HL-60 (cell line): ENCODE measurements at places on chromosomes 16 and 17.

DNA sequence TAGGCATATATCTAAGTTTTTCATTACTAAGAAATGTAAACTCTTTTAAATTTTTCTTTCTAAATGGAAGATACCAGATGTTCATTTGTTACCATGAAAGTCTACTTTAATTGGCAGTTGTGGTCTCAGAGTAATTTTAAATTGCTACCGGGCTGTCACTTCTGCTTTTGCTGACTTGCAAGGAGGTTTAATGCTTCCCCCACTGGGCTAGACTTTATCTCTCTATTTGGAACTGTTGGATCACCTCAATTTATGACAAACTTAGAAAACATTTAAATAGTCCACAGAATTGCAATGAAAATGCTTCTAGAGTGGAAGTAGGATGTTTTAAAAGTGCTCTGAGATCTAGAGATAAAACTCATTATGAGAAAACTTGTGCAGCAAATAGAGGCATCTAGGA is 479.8 kb upstream of the GOT2 start:
- peak; percentile 14 for DNase-seq

DNA sequence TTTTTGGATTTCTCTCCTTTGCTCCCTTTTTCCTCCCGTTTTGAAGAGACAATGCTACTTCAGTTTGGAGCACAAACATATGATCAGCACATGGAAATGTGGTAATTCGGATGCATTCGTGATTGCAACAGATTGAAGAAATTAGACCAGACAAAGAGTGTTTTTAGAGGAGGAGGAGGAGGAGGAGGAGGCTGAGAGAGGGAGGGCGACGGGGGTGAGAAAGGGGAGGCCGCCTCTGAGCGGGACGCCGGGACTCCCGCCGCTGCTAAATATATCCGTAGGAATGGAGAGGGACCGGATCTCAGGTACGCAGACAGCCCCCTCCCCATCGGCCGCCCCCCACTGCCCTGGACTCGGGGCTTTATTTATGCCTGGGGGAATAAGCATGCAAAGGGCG is 179.3 kb downstream of the SEC14L1 start:
- peak; percentile 81 for DNase-seq

GRCh38 chr16:85461022-85461813 is 151.9 kb upstream of the GSE1 start:
- peak; percentile 40 for DNase-seq

- DNase-seq, result peak; percentile 29
These were observed 61.6 kb downstream of the RGS9 start for GRCh38 chr17:65198653-65199382.

DNA sequence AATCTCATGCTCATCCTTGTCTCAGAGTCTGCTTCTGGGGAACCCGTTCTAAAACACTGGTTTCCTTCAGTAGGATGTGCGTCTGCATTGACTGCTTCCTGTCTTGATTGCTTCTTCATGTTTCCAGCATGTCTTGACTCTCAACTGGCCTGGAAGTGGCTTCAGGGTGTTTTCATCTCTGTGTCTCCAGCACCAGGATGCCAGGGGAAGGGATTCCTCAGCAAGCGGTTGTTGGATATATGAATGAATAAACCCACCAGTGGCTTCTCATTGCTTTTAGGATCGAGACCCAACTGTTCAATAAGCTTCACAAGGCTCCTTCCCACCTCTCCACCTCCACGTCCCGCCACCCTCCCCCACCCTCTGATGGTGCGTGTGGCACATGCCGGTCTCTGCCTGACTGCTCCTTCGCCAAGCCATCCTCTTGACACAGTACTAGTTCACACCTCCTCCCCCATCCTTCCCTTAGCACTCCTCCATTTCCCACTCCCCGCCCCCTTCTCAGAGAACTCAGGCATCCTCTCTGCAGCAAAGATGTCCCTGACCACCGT is 14.1 kb upstream of the TNS4 start:
- DNase-seq, result no peak

DNA sequence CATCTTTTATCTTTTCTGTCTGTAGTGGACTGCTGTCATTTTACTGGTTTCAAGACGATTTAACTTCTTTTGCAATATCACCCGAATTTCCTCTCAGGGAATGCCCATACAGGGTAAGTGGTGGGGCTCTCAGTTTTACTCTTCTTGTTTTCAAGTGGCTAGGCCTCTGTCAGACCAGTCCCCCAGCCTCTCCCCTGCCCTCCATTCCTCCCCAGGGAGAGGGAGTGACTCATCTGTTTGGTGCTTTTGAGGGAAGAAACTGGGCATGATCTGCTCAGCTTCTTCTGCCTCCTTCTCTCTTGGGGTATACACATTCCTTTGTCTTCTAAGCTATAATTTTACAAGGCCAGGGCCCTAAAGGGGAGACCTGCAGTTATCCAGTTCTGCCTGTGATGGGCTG is 332.0 kb downstream of the CBLN1 start:
- DNase-seq, result no peak

DNA sequence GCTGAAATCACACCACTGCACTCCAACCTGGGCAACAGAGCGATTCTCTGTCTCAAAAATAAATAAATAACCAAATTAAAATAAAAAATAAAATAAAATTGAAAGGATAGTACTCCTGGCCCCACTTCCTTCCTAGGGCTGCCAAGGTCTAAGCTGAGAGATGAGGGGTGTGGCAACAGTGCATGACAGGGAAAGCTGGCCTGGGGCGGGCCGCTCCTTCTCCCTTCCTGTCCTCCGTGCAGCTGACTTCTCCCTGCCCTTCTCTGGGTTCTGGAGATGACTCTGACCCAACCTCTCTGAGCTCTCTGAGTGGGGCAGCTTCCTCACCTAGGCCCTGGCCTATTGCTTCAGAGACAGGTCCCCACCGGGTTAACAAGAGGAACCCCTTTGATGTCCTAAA is 8.7 kb upstream of the SLC25A39 start:
- no peak for DNase-seq

DNA sequence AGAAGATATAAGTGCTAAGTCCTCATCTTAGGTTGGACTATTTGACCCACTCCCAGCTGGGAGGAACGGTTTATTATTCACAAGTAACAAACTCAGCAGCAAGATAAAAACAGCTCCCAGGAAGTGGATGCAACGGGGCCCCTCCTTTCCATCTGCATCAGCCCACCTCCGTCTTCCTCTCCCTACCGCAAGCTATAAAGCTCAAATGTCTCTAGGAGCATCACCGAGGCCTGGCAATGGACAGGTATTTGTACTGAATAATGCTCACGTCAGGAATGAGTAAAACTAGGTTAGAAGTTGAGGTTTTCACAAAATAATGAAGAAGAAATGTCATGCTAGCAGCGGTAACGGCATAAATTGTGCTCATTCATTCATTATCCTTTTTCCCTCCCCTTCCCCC is 408.7 kb upstream of the PSMD7 start:
- no peak for DNase-seq

GRCh38 chr17:18270046-18270931 is 9.8 kb downstream of the MIEF2 start:
- DNase-seq, result no peak

- DNase-seq, result no peak
These were observed 232.3 kb upstream of the NLRP1 start for GRCh38 chr17:5816491-5817070.

DNA sequence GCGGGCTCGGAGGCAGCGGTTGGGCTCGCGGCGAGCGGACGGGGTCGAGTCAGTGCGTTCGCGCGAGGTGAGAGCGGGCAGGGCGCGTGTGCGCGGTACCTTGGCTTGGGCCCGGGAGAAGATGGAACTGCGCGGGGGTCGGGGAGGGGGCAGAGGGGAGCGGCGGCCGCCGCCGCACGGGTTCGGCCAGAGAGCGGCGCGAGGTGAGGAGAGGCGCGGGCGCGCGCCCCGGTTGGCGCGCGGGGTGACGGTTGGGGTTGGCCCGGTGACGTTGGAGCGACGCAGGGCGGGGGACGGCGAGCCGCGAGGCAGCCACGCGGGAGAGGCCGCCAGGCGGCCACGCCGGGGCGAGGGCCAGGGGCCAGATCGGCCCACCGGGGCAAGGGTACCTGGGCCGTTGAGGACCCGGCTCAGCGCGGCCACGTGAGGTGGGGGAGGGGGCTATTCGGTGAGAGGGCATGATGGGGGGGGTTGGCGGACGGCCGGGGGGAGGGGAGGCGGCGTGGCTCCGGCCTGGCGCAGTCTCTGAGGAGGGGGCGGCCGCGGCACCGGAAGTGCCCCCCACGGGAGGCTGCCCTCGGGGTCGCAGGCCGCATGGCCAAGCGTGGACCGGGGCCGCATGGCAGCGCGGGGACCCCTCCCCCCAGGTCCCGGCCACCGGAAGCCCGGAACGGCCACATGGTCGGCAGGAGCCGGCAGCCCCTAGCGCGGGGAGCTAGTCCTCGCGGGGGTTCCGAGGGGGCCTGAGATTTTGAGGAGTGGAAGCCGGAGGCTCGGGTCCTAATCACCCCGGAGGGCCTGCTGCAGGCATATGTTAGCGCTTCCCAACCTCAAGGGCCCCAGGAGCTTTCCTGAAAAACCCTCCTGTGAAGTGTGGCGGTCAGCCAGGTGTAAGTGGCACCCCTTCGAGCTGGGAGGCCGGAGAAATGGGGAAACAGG is 527 bp downstream of the EIF5A start:
- peak; percentile 65 for DNase-seq

GRCh38 chr17:74354123-74354522 is 7.5 kb downstream of the BTBD17 start:
- DNase-seq, result peak; percentile 77

DNA sequence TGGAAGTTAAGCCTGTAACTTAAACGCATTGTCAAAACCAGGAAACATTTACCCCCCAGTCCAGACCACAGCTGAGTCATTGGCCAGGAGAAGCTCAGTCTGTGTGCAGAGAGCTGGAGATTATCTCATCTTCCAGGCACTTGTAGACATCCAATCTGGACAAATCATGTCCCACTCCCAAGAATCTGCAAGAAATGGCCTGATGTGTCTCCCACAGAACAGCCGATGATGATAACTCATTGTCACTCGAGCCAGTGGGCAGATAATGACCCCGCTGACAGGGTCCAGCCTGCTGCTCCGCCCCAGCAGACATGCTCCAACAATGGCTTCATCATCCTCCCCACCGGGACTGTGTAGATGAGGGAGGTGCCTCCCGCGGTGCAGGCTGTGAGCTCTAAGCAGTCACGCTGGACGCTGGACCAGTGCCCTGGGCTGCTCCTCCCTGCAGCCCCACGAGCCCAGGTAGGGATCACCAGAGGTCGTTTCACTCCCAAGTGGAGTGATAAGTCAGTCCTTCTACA is 322.5 kb downstream of the C16orf95 start:
- no peak for DNase-seq

GRCh38 chr16:5216441-5217080 is 119.0 kb upstream of the EEF2KMT start:
- no peak for DNase-seq

DNA sequence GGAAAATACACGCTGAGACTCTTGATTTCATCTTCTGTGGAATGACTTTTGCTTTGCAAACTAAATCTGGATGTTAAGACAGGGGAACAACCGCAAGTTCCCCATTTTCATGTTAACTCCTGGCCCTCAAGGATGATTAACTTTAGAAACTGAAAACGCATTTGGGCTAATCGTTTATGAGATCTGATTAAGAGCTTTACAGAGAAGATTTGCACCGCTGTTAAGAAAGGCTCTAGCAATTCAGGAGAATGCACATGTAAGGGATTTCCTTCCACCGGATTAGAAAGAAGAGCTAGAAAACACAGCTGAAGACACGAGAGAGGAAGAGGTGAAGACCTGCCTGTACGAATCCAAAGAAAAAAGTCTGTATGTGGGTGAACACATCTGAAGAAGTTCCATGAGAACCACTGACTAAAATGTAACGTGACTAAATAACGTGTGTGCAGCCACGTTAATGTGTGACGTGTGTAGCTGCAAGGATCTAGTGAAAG is 106.4 kb downstream of the YPEL2 start:
- DNase-seq, result no peak
